ENCODE measurements at places on chromosomes 7 and 10. TPM values are rescaled to one million over a fixed set of nuclear protein-coding genes. Genes with fewer than 3 reads are reported as not detected.

DNA sequence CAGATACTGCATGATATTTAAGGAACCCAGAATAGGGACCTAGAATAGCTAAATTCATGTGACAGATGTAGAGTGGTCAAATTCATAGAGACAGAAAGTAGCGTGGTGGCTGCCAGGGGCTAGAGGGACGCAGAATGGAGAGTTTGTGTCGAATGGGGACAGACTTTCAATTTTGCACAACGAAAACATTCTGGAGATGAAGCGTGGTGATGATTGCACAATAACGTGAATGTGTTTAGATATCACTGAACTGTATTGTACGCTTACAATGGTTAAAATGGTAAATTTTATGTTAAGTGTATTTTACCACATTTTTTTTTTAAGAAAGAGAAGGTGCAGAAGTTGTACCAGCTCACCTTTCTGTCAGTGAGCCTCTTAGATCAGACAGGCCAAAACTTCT, 137.8 kb upstream of the TNS3 start:
- H3K27ac ChIP-seq, result no peak overlapping the region
- DNase-seq, result no peak
- H3K36me3 ChIP-seq, result no peaks in the 10 kb centered on the region

C10orf105 gene
- 0.32 TPM for total RNA-seq

DNA sequence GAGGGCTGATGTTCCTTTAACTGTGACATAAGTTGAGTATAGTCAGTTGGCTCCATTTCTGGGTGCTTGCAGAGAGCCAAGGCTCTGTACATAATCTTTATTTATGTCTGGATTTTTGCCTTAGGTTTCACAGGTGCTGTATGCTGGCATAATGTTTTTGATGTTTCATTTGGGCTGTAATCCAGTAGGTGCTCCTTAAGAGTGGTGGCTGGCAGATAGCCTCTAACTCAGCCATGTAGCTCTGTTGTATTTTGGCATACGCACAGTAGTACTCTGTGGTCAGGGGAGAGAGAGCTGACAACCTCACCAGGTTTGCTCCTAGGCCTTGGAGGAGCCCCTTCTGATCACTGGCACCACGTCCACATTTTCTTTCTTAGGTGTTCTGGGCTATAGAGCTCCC, 61.1 kb downstream of the RNF133 start:
- H3K36me3 ChIP-seq, result no peaks in the 10 kb centered on the region
- H3K4me3 ChIP-seq, result no peak overlapping the region
- no peak overlapping the region for H3K27ac ChIP-seq
- H3K27me3 ChIP-seq, result no peaks in the 10 kb centered on the region
- DNase-seq, result no peak

- H3K27ac ChIP-seq, result no peak overlapping the region
- DNase-seq, result no peak
- peaks cover 12% of the 10 kb centered on the region for H3K27me3 ChIP-seq
- H3K4me1 ChIP-seq, result no peaks in the 10 kb centered on the region
- no peak overlapping the region for H3K4me3 ChIP-seq
- no peaks in the 10 kb centered on the region for H3K36me3 ChIP-seq
These were observed 77.6 kb upstream of the SFMBT2 start for GRCh38 chr10:7488418-7488829.

APBB1IP gene
- total RNA-seq, result 36.8 TPM

- H3K4me1 ChIP-seq, result peaks cover 16% of the 10 kb centered on the region
- H3K4me3 ChIP-seq, result no peak overlapping the region
- no peak for DNase-seq
- H3K36me3 ChIP-seq, result no peaks in the 10 kb centered on the region
- H3K27ac ChIP-seq, result no peak overlapping the region
These were observed 3.5 kb downstream of the NRCAM start for GRCh38 chr7:108452707-108453106.

NUTM2B gene
- total RNA-seq, result 2.5 TPM

GRCh38 chr10:26374426-26374825, 63.7 kb upstream of the APBB1IP start:
- H3K36me3 ChIP-seq, result no peaks in the 10 kb centered on the region
- no peak overlapping the region for H3K4me3 ChIP-seq
- no peak overlapping the region for H3K27ac ChIP-seq
- H3K27me3 ChIP-seq, result no peaks in the 10 kb centered on the region
- DNase-seq, result no peak

- H3K27ac ChIP-seq, result no peak overlapping the region
- no peaks in the 10 kb centered on the region for H3K4me1 ChIP-seq
- H3K4me3 ChIP-seq, result no peak overlapping the region
- DNase-seq, result no peak
- no peaks in the 10 kb centered on the region for H3K36me3 ChIP-seq
These were observed 76.4 kb downstream of the CTTNBP2 start for GRCh38 chr7:117796889-117797288.

GRCh38 chr10:127013211-127013656, 108.0 kb downstream of the DOCK1 start:
- no peak overlapping the region for H3K27ac ChIP-seq

DNA sequence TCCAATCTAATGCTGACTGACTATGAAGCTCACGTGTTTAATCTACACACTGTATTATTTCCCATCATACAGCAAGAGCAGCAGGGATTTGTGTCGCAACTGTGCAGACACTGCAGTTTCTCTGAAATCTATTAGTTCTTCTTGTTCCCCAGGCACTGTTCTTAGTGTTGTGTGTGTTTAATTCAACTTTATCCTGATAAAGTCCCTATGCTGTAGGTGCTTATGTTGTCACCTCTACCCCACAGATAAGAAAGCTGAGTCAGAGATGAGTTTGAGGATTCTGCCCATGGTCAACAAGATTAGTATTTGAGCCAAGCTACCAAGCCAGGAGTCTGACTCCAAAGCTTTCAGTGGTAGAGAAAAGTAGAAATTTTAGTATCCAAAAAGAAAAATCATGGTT, 22.5 kb upstream of the EPHB6 start:
- no peaks in the 10 kb centered on the region for H3K4me1 ChIP-seq
- H3K27me3 ChIP-seq, result no peaks in the 10 kb centered on the region

GRID2IP gene
- 0.41 TPM for total RNA-seq

DNA sequence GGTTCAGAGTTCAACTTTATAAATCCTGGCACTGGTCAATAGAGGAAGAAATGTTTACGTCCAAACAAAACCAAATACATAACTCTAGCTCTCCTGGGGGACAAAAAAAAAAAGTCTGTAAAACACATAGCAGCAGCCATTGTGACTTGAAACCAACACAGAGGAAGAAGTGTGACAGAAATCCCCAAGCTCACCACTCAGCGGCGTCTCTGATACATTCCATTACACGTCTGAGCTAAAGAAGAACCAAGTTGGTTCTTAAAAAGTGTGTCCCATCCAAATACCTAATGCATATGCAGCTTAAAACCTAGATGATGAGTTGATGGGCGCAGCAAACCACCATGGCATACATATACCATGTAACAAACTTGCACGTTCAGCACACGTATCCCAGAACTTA, 58.3 kb upstream of the NANOS1 start:
- no peak for DNase-seq
- no peaks in the 10 kb centered on the region for H3K36me3 ChIP-seq
- no peaks in the 10 kb centered on the region for H3K4me1 ChIP-seq
- H3K27me3 ChIP-seq, result peaks cover 3% of the 10 kb centered on the region

SAP25 gene
- 10.6 TPM for total RNA-seq

DNA sequence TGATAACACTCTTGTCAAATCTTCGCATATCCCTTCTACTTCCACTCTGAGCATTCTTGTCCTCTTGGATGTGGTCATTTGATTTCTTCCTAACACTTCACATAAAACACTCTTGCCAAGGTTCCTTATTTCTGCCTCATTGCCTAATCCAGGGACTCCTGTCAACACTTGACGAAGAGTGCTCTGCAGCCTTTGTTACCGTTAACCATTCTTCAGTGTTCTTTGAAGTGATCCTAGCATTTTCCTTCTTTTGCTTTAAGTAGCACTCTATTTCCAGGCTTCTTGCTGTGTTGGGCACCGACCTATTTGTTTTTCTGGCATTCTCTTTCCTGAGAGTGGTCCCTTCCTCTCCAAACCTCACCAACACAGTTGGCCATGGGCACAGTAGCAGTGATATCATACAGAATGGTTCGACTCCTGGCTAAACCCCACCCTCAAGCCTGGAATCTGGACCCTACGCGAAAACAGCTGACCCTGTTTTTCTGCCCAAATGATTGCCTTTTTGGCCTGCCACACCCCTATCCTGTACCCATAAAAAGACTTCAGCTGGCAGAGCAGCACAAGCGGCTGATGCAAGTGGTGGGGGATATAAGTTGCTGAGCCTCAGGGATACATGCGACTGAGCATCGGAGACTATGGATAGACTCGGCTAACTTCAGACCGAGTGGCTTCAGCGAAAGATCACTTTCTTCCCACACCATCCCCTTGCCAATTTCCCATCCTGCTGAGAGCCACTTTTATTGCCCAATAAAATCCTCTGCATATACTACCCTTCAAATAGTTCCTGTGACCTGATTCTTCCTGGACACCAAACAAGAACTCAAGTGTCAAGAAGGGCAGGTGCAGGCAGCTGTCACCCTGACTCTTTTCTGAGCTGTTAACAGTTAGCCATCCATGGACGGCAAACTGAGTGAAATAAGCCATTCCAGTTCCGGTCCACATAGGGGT, 820.6 kb downstream of the CCSER2 start:
- no peak overlapping the region for H3K27ac ChIP-seq
- no peaks in the 10 kb centered on the region for H3K36me3 ChIP-seq
- H3K4me1 ChIP-seq, result peaks cover 8% of the 10 kb centered on the region
- H3K4me3 ChIP-seq, result no peak overlapping the region
- H3K27me3 ChIP-seq, result no peaks in the 10 kb centered on the region

DNA sequence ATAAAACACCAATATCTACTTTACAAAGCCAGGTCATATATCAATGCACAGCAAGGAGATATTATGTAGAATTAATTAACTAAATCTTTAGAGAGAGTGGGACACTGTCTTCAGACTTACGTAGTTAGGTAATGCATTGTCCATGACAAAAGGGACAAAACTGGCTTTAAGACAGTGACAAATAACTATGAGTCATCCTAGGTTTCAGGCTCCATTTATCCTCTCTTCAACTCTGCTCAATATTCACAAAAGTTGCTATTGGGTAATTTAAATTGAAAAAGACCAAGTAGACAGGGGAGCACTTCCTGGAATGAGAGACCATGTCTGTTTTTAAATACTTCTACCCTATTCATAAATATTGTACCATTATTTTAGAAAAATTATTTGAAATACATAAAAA, 464.5 kb downstream of the ARL4A start:
- DNase-seq, result no peak
- H3K36me3 ChIP-seq, result no peaks in the 10 kb centered on the region
- H3K4me1 ChIP-seq, result no peaks in the 10 kb centered on the region
- no peak overlapping the region for H3K4me3 ChIP-seq
- H3K27ac ChIP-seq, result no peak overlapping the region

- DNase-seq, result no peak
- H3K4me3 ChIP-seq, result no peak overlapping the region
- no peaks in the 10 kb centered on the region for H3K4me1 ChIP-seq
These were observed 7.4 kb downstream of the CREB5 start for GRCh38 chr7:28419716-28420115.

DNA sequence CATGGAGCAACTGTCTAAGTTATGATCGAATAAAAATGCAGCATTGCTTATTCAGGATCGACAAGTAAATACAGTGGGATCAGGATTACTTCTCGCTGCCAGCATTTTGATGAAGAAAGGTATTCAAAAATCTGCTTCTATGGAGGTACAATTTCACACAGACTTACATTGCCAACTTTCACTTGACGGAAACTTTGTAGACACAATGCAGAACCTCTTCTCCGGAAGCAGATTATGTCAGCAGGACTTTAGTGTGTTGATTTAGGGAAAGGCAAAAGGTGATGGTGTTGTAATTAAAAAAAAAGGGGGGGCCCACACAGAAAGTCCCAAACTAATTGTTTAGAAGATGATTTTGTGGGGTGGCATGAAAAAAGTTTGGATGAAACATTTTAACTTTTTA, 462.4 kb upstream of the KLF6 start:
- no peak overlapping the region for H3K27ac ChIP-seq
- peaks cover 9% of the 10 kb centered on the region for H3K4me1 ChIP-seq
- H3K4me3 ChIP-seq, result no peak overlapping the region

- no peak overlapping the region for H3K4me3 ChIP-seq
- DNase-seq, result no peak
- H3K4me1 ChIP-seq, result no peaks in the 10 kb centered on the region
- no peaks in the 10 kb centered on the region for H3K36me3 ChIP-seq
These were observed 794.5 kb upstream of the CELF2 start for GRCh38 chr10:10223131-10223530.

DNA sequence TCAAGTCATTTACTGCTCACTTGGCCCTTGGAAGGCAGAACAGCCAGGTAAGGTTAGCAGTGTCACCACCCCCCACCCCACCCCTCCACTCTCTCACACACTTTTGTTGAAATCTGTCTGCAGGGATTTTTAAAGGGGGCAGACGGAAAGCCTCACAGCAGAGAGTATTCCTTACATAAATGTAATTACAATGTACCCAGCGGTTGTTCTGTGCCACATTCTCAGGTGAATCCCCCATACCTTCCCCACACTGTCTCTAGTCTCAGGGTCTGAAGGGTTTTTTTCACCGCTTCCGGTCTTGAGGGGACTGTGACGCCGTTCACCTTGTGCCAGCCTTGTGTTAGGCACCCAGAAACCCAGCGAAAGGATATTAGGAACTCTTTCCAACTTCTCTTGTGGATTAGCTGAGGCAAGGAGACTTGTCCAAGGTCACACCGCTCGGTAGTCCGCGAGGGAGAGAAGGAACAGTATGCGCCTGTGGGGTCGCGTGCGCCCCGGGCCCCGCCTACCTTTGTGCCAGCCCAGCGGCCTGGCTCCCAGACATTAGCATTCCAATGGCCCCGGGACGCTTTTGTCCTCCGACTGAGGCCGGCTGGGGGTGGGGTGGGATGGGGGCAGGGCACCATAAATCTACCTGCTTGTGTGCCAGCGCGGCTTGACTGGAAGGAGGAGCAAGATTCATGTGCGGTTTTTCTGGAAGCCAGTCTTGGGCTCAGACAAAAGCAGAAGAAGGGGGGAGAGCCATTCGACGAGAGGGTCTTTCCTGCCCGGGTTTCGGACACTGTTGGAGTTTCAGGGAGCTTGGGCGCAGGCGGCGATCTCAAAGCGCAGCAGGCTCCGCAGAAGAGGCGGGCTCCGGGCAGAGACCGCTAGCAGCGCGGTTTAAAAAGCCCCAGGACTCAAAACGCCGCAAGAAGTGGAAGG, 4.5 kb downstream of the NEUROG3 start:
- H3K27me3 ChIP-seq, result peaks cover 75% of the 10 kb centered on the region
- no peak overlapping the region for H3K27ac ChIP-seq
- DNase-seq, result no peak
- H3K4me3 ChIP-seq, result no peak overlapping the region

POLR1F gene
- total RNA-seq, result 8.6 TPM

SPDYE2B gene
- not detected for total RNA-seq

GRCh38 chr7:102908676-102909075, 4.1 kb upstream of the LRRC17 start:
- peaks cover 4% of the 10 kb centered on the region for H3K4me1 ChIP-seq
- no peaks in the 10 kb centered on the region for H3K36me3 ChIP-seq
- H3K27ac ChIP-seq, result no peak overlapping the region
- DNase-seq, result no peak

GRCh38 chr7:111499027-111499426, 63.3 kb downstream of the IMMP2L start:
- DNase-seq, result no peak
- H3K4me3 ChIP-seq, result no peak overlapping the region
- H3K27me3 ChIP-seq, result no peaks in the 10 kb centered on the region
- H3K4me1 ChIP-seq, result no peaks in the 10 kb centered on the region
- no peaks in the 10 kb centered on the region for H3K36me3 ChIP-seq
- no peak overlapping the region for H3K27ac ChIP-seq
